NCI-H2171 treated with DMSO at 0.1 percent for 48 hours (cell line): ENCODE measurements at places on chromosomes 1 and 21.
A peak's percentile ranks its signal among the peaks of the same experiment; 100 is the strongest.

GRCh38 chr1:204968951-204969350 is 74.1 kb upstream of the CNTN2 start:
- no peak for DNase-seq

GRCh38 chr1:18743233-18743632 is 112.6 kb downstream of the PAX7 start:
- DNase-seq = no peak

DNA sequence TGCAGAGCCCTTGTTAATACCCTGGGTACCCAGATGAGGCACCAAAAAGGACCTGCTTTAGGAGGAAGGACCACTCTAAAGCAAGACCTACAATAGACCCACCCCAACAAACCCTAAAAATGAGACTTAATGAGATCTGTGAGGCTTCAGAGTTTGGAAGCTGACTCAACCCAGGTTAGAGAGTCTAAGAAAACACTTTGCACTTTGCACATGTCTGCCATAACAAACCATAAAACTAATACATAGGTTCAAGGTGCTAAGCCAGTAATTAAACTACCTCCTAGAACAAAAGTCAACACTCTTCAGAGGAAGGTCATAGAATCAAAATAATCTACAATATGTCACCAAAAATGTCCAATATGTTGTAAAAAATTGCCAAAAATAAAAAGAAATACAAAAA is 124.7 kb upstream of the C1orf21 start:
- DNase-seq = no peak

DNA sequence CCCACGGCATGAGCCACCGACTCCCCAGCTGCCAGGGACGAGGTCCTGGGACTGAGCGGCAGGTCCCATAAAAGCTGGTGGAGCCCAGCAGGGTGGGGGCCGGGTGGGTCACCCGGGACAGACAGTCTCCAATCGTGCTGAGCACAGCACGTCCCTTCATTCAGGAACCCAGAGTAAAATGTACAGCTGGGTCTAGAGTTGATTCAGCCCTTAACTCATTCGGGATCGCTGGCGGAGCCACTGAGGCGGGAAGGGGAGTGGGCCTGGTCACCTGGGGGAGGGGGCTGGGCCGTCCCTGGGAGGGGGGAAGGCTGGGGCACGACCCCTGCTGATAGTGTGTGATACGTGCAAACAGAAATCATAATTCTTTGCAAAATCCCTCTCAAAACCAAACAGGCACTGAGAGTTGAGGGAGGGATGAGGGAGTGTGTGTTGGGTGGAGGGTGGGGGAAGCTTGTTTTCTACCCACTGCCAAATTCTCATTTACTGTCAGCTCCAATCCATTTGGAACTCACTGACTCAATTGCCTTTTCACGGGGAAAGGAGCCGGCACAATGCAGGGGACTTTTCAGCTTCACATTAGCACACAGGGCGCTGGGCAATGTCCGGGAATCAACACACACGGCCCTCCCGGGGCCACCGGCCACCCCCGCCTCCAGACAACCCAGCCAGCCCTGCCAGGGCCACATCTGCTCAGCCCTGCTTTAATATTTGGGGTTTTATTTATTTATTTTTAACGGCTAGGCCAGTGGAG is 13.8 kb downstream of the CASZ1 start:
- no peak for DNase-seq

DNA sequence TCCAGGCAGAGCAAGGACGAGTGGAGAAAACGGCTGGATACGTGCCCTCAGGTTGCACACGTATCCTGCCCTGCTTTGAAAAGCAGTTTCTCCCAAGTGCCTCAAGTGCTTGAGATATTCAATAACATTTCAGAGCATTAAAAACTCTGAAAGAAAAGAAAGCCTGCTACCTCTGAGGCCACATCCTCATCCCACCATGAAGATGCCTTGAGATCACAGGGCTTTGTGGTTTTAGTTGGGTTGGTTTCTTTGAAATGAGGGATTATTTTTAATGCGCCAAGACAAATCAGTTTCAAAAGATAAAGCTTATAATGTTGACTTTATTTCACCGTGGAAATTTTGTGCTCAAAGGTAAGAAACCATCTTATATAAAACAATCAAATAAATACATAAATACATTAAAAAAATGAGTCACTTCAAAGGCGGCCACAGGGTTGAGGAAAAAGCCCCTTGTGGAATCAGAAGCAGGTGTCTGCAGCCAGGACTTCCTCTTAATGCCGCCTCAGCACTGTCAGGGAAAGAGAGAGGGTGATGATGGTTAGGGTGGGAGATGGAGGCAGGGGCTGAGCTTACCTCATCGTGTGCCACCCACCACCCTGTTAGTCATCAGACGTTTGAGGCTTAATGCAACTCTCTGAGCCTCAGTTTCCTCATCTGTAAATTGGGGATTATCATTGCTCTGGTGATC is 1.4 kb downstream of the NPPB start:
- peak; percentile 22 for DNase-seq

DNA sequence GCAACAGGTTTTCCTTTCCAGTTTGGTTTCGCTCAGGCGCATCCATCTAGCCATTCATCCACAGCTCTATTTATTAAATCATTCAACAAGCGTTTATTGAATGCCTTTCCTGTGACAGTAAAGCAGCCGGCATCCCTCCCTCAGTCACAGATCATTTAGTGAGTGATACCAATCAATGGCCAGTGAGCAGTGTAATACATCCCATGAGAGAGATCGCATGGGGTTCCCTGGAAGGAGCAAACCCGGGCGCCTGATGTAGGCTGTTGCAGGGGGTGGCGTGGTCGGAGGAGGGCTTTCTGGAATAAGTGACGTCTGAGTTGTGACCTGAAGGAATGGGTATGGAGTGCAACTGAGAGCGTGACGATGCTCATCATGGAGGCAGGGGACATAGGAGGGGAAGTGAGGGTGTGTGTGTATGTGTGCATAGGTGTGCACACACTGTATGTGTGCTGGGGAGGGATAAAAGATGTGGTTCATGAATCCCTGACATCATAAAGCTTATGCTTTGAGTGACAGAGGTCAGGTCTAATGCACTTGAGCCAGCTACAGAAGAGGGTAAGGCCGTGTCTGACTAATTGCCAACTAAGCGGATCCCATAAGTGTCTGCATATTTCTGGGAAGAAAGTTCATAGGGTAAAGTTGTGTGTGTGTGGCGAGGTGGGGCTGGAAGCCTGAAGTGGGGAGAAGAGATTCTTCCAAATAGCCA is 6.6 kb downstream of the FCMR start:
- DNase-seq = no peak
